ENCODE measurements at places on chromosomes 5 and 9. TPM values are rescaled to one million over a fixed set of nuclear protein-coding genes. Genes with fewer than 3 reads are reported as not detected.

The SLC25A25 gene
- total RNA-seq, result 5.9 TPM

The OR13F1 gene
- total RNA-seq, result not detected

The ZFP37 gene
- 1.1 TPM for total RNA-seq

The GABRA1 gene
- not detected for total RNA-seq

The TMOD1 gene
- 192 TPM for total RNA-seq

The RNF180 gene
- total RNA-seq, result 11.0 TPM

The OLFML2A gene
- 27.3 TPM for total RNA-seq

The TMC1 gene
- total RNA-seq, result not detected

DNA sequence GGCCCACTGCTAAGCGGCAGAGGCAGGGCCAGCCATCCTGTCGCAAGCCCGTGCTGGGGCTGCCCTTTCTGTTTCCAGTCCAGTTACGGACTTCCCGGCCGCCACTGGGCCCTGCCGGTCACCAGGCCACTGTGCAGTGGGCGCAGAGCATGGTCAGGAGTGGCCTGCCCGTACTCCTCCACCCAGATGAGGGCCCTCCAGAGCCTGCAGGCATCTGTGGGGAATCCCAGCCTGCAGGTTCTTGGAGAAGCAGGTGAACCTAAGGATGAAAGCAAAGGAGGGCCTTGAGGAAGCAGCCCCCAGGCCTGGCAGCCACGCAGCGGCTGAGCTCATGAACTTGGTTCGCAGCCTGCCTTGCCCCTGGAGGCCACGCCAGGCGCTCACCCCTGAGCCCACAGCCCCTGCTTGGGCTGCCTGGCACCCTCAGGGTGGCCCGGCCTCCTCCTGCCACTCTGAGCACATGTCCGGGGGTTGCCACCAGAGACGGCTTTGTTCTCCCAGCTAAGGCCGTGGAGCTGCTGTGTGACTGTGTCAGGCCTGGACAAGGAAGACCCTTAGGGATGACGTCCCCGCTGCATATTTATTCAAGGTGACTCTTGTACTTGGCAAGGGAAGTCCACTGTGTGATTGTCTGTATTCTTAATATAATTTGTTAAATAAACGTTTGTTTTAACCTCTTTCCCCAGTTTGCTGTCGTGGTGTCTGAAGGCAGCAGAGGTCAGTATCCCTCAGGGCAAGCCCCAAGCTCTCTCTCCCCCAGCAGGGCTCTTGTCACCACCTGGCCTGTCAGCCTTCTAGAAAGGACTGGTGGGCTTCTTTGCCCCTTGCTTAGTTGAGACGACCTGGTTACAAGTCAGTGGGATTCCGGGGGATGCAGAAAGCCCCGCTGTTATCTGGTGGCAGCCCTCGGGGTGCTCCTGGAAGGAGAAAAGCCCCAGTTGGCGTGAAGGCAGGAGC is 107.1 kb upstream of the LMX1B start:
- DNase-seq, result no peak

GRCh38 chr9:84867186-84867585 is 197.7 kb downstream of the NTRK2 start:
- DNase-seq, result no peak

DNA sequence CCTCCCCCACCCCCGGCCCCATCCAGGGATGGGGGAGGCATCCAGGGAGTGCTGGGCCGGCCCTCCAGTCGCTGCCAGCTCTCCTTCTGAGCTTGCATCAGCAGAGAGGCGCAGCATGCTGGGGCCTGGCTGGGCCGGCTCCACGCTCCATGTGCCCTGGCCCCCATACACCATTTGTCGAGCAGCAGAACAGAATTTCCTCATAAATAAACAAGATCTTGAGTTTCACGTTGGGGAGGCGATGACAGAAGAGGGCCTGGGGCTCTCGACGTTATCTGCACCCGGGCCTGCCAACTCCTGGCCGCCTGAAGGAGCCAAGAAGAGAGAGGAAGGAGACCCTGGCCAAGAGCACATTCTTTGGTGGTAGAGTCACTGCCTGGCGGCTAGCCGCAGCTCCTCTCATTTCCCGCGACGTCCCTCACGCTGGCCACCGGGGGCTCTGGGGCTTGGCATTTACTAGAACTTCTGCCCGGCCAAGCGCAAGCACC is 177.0 kb downstream of the FGF18 start:
- DNase-seq, result peak; percentile 92

DNA sequence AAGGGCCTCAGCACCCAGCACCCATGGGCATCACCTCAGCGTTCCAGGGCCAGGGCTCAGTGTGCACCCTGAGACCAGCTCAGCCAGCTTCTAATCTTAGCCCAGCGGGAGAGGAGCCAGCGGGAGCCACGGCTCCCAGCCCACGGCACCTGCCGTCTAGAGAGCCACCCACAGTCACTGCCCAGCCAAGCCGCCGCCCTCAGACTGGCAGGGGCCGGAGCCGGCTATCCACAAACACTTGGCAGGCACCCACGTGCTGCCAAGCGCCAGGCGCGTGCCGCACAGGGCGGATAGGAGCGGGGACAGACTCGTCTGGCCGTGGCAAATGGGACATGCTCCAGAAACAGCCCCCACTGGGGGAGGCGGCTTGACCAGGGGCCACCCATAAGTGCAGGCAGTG is 18.6 kb downstream of the BRD3 start:
- peak; percentile 85 for DNase-seq

DNA sequence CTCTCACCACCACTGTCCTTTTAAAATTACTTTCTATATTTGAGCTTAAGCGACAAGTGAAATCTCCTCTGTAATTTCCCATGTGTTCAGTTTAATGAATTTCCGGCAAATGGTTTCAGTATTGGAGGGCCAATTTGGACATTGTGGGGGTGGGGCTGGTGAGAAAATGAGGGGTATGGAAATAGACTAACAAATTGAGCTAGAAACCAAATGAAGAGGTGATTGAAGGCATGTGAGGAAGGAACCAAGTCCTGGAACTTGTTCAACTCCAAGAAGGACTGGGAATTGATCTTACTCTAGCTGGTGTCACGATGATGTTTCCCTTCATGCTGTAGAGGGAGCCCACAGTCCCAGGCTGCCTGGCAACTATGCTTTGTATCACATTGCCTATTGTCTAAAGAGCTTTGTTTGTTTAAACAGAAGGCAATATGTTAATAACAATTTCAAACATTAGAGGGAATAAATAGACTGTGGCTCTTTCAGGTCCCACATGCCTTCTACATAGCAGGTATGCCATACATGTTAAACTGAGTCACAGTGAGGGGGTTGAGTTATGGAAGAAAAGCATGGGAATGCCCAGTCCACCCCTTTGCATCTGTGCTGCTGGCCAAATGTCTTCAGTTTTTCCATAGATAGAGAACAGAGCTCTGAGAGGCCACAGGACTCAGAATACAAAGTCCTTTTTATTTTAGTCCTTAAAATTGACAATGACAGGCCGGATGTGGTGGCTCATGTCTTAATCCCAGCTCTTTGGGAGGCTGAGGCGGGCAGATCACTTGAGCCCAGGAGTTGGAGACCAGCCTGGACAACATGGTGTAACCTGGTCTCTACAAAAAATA is 25.0 kb upstream of the MATR3 start:
- no peak for DNase-seq

DNA sequence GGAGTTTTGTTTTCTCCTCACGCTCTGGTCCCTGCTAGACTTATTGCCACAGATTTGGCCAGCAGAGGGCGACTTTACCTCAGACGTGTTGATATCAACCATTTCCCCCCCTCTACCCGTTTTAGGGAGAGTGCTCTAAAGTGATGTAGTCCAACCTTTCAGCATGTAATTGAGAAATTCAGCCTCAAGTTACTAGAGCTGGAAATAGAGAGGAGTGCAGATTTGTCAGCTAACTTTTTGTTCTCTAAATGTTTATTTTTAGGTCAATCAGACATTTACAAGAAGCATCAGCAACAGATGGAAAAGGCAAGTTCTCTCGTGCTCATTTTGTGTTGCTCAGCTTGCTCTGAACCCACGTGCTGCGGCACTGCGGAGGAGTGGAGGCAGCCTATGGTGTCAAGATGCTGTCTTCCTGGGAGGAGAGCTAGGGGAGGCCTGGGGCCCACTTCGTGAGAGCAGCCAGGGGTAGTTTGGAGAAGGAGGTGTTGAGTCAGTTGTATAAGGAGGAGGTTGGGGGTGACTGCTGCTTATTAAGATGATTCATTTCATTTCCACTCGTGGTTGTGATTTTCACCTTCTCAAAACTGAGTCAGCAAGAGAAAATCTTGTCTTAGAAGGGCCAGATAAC is 53.6 kb downstream of the GPR107 start:
- peak; percentile 88 for DNase-seq

GRCh38 chr9:29126783-29127182 is 1553.5 kb upstream of the C9orf72 start:
- no peak for DNase-seq

DNA sequence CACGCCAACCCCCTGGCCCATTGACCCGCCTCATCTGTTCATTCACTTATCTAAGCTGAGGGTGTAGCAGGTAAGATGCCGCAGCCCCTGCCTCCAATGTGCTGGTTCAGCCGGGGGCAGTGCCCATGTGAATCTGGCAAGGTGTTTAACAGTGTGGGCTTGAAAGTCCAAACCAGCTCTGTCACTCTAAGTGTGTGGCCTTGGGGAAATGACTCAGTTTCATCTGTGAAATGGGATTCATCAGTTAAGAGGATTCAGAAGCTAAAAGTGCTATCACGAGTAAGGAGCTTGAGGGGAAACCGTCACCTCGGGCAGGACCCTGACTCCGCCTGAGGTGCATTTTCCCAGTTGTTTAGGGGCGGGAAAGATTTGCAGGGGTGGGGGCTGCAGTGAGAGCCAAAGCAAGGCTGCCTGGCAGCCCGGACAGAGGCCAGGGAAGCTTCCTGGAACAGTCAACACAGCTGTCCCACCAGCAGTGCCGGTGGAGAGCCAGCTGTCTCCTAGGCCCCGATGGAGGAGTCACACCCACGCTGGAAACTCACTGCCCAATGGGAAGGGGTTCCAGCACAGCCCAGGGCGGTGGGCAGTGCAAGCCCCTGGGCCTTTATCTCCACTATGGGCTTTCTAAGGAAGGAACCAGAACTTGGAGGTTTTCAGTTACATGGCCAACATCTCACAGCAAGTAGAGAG is 9.7 kb upstream of the URM1 start:
- DNase-seq, result no peak

GRCh38 chr5:111153945-111154344 is 61.8 kb downstream of the WDR36 start:
- no peak for DNase-seq

DNA sequence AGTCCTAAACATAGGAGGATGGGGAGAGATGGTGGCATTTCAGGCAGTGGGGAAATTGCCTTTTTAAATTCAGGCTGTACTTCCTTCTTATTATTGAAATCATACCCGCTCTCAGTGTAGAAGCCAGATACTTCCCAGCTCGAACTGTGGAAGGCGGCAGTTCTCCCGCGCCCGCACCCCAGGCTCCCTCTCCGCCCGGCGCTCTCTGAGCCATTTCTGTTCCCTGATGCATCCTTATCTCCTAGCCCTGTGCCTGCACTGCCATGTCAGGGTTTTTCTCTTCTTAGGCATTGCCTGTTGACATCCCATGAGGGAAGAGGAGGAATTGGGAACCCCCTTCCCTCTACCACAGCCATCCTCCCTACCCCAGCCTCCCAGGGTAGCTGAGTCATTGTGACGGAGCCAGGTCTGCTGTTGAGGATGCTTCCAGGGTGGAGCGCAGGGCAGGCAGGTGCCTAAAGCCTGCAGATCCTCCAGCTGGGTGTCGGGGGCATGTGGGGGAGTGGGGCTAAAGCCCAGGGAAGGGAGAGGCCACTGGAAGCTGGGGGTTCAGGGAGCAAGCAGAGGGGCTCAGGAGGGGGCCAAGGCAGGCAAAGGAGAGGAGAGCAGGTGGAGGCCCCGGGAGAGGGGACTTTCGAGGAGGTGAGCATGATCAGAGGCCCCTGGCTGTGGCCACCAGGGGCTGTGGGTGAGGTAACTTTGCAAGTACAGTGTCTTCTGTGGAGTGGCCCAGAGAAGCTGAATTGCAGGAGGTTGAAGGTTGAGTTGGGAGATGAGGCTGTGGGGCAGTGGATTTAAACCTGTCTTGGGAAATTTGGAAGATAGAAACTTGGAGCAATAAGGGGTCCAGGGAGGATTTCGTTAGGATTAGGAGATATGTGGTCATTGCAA is 16.2 kb downstream of the LAMC3 start:
- no peak for DNase-seq

GRCh38 chr9:99046542-99047071 is 58.3 kb upstream of the TGFBR1 start:
- no peak for DNase-seq

DNA sequence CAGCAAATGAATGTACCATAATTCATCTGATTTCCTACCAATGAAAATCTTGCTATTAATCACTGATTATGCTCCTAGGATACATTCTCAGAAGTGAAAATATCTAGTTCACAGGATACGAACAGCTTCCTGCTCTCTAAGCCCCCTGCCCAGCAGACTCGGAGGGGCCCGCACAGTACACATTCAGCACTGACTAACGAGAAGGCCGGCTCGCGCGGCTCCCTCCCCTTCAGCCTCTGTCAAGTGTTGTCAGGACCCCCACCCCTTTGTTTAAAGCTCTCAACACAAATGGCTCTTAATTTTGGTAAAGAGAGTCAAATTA is 82.0 kb downstream of the PRRT1B start:
- no peak for DNase-seq

DNA sequence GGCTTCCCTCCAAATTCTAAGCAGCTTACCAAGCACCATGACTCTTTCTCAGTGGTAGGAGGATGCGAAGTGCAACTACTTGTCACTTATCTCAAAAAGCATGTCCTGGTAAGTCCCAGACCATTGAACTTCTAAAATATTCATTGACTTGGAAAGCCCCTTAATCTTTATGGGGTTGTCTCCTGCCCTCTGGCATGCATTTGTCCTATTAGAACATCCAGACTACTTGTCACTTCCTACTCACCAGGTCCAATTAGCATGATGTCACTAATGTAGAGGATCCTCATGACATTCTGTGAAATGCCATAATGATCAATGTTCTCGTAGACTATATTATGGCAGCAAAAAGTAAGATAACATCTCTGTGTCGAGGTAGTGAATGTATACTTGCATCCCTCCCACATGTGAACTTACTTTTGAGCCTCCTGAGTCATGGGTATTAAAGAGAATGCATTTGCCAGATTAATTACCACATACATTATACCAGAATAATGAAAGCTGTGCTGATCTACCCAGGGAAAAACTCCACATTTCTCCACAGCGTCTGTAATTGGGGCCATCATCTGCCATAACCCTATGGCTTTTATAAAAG is 63.5 kb upstream of the RAD23B start:
- no peak for DNase-seq

DNA sequence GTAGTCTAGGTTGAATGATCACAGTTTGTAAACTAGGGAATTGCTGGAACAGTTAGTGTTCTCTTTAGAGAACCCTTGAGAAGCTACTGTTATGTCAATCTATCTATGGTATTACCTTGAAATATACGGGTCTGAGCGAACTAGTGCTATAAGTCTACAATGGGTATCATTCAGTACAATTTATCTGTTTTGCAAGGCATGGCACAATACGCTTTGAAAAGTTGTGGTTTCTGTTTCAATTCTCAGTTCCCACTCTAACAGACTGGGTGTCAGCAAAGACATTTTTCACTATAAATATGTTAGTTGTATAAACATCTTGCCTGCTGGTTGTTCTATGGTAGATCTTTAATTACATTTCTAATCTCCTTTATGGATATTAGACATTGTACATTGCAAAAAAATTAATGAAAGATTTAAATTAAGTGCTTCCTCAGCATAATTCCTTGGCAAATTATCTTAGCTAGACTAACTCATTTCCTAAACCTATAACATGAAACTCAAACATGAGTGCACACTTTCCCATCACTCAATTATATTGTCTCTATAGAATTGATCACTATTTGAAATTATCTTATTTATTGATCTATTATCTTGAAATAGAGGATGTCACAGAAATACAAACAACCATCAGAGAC is 24.9 kb upstream of the SLCO6A1 start:
- no peak for DNase-seq

- no peak for DNase-seq
Observed at GRCh38 chr5:78757269-78758053, 108.9 kb upstream of the LHFPL2 start.

- no peak for DNase-seq
Observed at GRCh38 chr9:32264170-32264864, 120.1 kb upstream of the ACO1 start.

Data from Right ventricle myocardium inferior (tissue), 1 donor.